ENCODE measurements at places on chromosomes 5 and 9.

- DNase-seq = peak; percentile 11
These were observed 76.8 kb downstream of the ZDHHC21 start for GRCh38 chr9:14616188-14616982.

DNA sequence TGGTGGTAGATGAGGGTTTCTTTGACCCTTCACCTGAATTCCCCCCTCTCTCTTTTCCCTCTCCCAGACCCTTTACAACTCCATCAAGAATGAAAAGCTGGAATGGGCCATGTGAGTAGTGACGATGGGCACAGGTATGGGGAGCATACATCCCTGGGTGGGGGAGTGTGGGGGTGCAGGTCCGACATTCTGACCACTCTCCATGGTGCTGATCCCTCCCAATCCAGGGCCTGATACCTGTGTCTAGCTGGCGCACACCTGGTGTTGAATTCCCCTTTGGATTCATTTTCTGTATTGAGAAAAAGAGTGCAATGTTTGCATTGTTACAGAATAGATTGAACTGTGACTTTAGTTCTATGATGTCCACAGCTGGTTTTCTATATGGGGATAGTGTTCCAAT is 40.0 kb downstream of the PSD2 start:
- DNase-seq = no peak

GRCh38 chr5:36253575-36253974 is 11.8 kb upstream of the NADK2 start:
- DNase-seq = no peak

GRCh38 chr9:112881331-112881730 is 9.3 kb downstream of the SLC46A2 start:
- no peak for DNase-seq

GRCh38 chr9:31347082-31347617 is 1037.3 kb upstream of the ACO1 start:
- peak; percentile 77 for DNase-seq

GRCh38 chr9:126773004-126773607 is 31.7 kb upstream of the ZBTB43 start:
- DNase-seq = no peak

- DNase-seq = no peak
These were observed at the start of gene LURAP1L for GRCh38 chr9:12774861-12775678. Gene LURAP1L, plus strand, starts transcription at chr9:12775020. Its CDS starts 696 bp downstream, at chr9:12775716.

DNA sequence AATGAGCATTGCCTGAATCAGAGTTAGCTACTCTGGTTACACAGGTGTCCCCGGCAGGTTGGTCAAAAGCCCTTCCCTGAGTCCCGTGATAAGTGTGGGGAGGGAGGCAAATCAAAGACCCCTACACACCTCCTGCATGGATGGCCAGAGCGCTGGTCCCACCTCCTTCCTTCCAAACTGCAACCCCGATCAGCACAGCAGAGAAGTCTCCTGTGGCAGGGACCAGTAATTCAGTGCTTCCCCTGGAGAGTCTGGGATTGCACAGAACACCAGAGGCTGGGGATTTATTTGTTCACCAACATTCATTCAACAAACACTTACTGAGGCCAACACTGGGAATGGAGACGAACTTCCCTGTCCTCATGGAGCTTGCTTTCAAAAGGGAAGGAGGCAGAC is 46.2 kb downstream of the NSUN2 start:
- no peak for DNase-seq

Measured in CD4-positive, alpha-beta T cell treated with Interleukin-6 at 100 ng/mL for 8 hours (primary cell).